Naive thymus-derived CD4-positive, alpha-beta T cell (primary cell): ENCODE measurements at places on chromosomes 2 and 18. TPM values are rescaled to one million over a fixed set of nuclear protein-coding genes. Genes with fewer than 3 reads are reported as not detected.

Gene CKAP2L
- 0.69 TPM for total RNA-seq

Gene KYNU
- total RNA-seq = 1.4 TPM

Gene MAP2
- 0.38 TPM for total RNA-seq

Gene ELAC1
- total RNA-seq = 6.3 and 8.0 TPM in 2 replicates

Gene PAIP2B
- 14.1 TPM for total RNA-seq

Gene NEU2
- not detected for total RNA-seq

Gene KLHL30
- not detected for total RNA-seq

DNA sequence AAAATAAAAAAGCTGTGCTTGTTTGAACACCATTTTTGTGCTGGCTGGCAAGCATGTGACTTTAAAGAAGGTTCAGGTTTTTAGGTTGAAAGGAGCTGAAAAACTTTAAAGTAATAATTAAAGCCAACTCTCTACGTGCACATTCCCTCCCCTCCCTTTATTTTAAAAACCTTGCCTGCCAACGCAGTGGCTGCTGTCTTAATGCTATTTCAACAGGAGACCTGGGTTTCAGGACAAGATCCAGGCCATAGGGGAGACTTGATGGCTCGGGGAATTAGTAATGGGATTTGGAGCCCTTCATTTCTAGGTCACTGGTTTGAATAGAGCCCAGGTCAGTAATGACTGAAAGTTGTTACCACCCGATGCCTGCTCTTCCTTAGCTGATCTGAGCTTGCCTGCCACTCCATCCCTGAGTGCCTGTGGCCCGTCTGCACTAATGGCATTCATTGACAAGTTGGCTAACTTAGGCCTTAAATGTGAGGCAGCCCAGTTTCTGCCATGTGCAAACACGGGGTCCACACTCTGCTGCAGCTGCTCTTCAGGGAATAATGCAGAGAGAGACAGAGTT lies 1233.2 kb upstream of the ZEB2 start:
- no peaks in the 10 kb centered on the region for H3K36me3 ChIP-seq
- no peaks in the 10 kb centered on the region for H3K4me1 ChIP-seq
- no peak overlapping the region for H3K27ac ChIP-seq
- H3K4me3 ChIP-seq = no peak overlapping the region

DNA sequence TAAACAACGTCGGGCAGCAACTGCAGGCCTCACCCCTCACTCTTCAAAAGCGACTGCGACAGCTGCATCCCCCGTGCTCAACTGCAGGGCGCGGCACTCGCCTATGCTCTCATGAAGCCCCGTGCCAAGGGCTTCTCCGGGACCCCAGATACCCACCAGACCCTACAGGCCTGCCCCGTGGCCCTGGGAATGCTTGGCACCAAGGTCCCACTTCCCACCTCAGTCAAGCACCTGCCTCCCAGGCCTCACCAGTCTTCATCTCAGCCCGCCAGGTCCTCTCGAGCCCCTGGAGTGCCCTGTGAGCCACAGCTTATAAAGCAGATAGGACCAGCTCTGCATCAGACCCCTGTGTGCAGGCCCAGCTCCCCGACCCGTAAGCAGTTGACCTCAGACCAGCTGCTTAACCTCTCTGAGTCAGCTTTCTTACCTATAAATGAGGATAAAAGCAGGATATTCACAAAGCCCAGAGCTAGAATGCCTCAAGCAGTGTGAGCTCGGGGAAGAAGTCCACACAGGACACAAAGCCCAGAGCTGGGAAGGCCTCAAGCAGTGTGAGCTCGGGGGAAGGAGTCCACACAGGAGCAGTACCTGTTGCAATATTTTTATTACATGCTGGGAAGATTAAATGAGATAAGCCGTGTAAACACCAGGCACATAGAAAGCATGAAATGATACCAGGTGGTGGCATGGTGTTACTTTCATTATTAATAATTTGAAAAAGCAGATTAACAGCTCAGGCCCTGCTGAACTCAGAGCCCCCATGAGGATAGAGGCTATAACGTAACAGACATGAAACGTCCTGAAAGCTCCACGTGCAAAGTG lies 96.9 kb downstream of the HDAC4 start:
- peaks cover 22% of the 10 kb centered on the region for H3K4me1 ChIP-seq
- H3K27ac ChIP-seq = no peak overlapping the region
- H3K36me3 ChIP-seq = no peaks in the 10 kb centered on the region
- no peaks in the 10 kb centered on the region for H3K27me3 ChIP-seq

DNA sequence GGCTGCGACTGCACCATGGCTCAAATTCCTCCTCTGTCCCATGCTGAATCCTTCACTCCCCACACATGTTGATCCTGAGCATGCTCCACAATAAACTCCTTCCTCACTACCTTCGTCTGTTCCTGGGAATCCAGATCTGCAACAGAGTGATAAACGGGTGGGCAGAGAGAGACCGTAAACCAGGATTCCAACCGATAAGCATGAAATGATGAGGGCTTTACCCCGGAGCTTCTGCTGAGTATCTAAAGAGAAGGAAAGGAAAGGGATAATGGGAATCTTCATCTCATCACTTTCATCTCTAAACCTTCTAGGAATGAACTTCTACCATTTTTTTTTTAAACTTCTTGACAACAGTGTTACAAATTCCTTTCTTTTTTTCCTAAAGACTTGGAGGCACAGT lies 329.3 kb upstream of the TNP1 start:
- H3K27me3 ChIP-seq = no peaks in the 10 kb centered on the region
- H3K4me1 ChIP-seq = no peaks in the 10 kb centered on the region
- H3K36me3 ChIP-seq = no peaks in the 10 kb centered on the region
- H3K27ac ChIP-seq = no peak overlapping the region

DNA sequence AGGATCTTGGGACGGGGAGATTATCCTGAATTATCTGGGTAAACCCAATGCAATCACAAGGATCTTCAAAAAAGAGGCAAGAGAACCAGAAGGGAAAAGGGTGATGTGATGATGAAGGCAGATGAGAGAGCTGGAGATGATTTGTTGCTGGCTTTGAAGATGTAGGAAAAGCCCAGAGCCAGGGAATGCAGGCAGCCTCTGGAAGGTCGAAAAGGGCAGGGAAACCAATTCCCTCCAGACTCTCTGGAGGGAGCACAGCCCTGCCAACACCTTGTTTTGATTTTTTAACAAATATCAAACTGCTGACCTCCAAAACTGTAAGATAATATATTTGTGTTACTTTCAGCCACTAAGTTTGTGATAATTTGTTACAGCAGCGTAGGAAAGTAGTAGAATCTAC lies 48.9 kb upstream of the IL1R2 start:
- H3K27ac ChIP-seq = no peak overlapping the region
- DNase-seq = no peak
- H3K36me3 ChIP-seq = no peaks in the 10 kb centered on the region
- no peak overlapping the region for H3K4me3 ChIP-seq
- no peaks in the 10 kb centered on the region for H3K27me3 ChIP-seq
- H3K4me1 ChIP-seq = no peaks in the 10 kb centered on the region

- no peaks in the 10 kb centered on the region for H3K4me1 ChIP-seq
- H3K27me3 ChIP-seq = no peaks in the 10 kb centered on the region
- H3K27ac ChIP-seq = no peak overlapping the region
- no peak for DNase-seq
- H3K36me3 ChIP-seq = no peaks in the 10 kb centered on the region
These were observed 617.4 kb upstream of the SALL3 start for GRCh38 chr18:78362198-78362597.

GRCh38 chr2:102147935-102148334 lies 5.4 kb downstream of the IL1R1 start:
- H3K36me3 ChIP-seq = no peaks in the 10 kb centered on the region
- no peak for DNase-seq
- H3K4me3 ChIP-seq = no peak overlapping the region

DNA sequence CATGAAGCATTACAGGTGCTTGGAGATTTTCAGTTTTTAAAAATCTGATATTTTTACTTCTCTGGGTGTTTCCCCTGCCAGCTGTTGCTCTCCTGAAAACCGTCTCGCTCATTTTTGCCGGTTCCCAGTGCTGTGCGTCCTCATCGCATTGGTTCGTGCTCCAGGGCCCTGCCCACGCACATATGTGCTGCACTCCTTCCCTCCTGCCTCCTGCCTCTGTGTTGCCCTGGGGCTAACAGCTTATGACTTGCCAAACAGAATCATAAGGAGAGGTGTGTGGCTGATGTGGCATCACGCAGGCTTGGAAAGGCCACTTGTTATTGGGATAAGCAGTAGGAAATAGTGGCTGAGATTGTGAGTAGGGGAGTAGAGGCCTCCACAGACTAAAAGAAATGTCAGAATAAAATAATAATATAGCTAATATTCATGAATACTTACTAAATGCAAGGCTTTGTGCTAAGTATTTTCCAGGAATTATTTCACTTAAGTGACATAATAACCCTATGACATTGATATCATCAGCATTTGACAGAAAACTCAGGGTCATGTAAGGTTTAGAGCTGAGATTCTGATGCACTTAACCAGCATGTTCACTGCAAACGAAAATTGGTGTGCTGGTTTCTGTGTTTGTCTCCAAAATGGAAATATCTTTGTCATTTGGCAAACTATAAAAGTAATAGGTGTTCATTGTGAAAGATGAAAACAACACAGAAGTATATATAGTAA lies 53.5 kb downstream of the SLC4A1AP start:
- H3K4me1 ChIP-seq = peaks cover 19% of the 10 kb centered on the region
- no peaks in the 10 kb centered on the region for H3K36me3 ChIP-seq
- H3K4me3 ChIP-seq = no peak overlapping the region
- H3K27me3 ChIP-seq = no peaks in the 10 kb centered on the region
- no peak overlapping the region for H3K27ac ChIP-seq

DNA sequence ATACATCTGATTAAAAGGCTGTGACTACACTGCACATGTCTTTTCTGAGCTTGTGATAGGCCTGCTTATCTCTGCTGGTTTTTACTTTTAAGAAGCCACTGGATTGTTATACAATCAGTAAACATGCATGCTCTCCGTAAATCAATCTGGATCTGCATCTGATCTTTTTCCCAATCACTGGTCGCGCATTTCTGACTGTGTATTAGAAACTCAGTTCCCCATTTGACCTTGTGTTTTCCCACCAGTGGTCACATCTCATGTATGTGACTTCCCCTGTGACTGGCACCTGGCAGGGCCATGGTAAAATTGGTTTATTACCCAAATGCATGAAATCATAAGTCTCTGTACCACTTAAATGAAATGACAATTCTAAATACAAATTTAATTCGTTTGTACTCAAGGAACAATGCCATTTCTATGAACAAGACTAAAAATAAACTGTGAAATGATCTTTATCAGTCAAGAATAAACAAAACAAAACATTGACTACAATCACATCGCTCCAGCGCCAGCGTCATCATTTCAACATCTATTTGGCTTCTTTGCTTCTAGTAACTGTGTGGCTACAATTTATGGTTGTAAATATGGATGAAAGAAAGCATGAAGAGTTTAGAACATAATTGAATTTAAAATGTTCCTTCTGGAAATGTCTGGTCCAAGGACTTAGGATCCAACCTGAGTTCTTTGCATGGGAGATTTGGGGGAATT lies 396.6 kb upstream of the TRIB2 start:
- no peaks in the 10 kb centered on the region for H3K36me3 ChIP-seq
- no peak overlapping the region for H3K27ac ChIP-seq

DNA sequence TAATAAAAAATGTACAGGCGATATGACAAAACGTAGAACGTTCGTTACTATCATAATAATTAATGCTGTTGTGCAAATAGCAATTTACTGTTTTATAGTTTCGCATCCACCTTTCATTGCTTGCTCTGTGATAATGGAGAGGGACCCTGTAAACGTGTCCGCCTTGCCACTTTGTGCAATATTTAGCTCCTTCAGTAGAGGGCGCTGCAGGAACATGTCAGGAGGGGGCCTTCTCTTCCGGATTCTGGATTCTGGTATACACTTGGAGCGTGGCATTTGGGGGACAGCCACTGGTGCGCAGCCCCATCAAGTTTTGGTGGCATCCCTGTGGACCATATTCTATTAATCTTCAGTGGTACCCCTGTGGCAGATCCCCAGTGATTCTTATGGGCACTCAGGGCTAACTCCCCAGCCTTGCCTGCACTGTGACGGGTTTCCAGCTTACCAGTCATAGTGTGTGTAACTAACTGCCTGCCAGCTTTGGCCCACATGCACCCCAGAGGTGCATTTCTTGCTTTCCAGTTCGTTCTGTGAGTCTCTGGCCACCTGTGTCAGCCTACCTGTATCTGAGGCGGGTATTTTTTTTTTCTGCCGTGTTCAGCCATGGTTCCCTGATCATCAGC lies 140.3 kb downstream of the CYRIA start:
- no peak overlapping the region for H3K27ac ChIP-seq
- DNase-seq = no peak
- no peak overlapping the region for H3K4me3 ChIP-seq
- H3K36me3 ChIP-seq = no peaks in the 10 kb centered on the region
- no peaks in the 10 kb centered on the region for H3K4me1 ChIP-seq
- no peaks in the 10 kb centered on the region for H3K27me3 ChIP-seq

DNA sequence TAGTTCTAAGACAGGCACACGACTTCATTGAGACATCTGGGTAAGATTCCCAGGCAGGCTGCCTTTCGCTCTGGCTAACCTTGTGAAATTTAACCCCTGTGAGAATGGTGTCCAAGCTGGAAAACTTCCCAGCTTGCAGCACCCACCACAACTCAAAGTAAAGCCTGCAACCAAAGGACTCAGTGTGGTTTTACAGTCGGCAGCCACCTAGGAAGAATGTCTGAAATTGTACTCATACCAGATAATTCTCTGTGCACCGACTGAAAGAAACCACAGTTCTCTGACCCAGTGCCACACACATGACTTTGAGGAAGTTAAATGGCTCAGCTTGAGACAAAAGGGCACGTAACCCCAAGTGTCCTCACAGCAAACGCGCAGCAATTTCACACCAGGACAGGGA lies 125.7 kb downstream of the RBMS1 start:
- H3K36me3 ChIP-seq = peaks cover 3% of the 10 kb centered on the region
- no peaks in the 10 kb centered on the region for H3K27me3 ChIP-seq
- DNase-seq = no peak
- no peak overlapping the region for H3K4me3 ChIP-seq
- peaks cover 34% of the 10 kb centered on the region for H3K4me1 ChIP-seq

DNA sequence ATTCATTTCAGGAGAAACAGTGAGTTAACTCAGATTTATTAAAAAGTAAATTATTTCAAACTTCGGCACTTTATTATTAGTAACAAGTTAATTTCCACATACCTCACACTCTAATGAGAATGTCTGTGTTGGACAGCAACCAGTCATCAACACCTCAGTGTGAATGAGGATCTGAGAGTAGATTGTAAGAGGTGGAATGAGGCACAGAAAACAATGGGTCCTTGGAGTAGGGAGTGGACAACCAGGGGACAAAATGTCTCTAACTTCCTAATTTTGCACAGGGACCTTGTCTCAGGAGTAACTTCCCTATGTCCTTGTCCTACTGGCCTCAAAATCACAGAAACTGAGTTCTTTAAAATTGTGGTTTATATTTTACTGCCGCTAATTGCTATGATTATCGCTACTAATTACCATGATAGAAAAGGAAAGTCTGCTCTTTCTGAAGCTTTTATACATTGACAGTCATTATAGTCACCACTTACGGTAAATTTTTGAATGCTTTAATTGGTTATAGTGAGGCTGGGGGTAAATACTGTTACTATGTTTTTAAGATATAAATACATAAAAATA lies 82.2 kb upstream of the LRPPRC start:
- no peaks in the 10 kb centered on the region for H3K4me1 ChIP-seq
- H3K27me3 ChIP-seq = no peaks in the 10 kb centered on the region
- H3K27ac ChIP-seq = no peak overlapping the region
- H3K4me3 ChIP-seq = no peak overlapping the region
- H3K36me3 ChIP-seq = no peaks in the 10 kb centered on the region
- DNase-seq = no peak

- H3K27ac ChIP-seq = no peak overlapping the region
- DNase-seq = no peak
- no peaks in the 10 kb centered on the region for H3K36me3 ChIP-seq
- H3K27me3 ChIP-seq = no peaks in the 10 kb centered on the region
- no peaks in the 10 kb centered on the region for H3K4me1 ChIP-seq
- no peak overlapping the region for H3K4me3 ChIP-seq
These were observed 740.8 kb upstream of the HS6ST1 start for GRCh38 chr2:129059476-129059875.
